ENCODE measurements at places on chromosomes 16 and 17.

- no peak for DNase-seq
Measured at GRCh38 chr16:83933885-83934683, 19.0 kb upstream of the OSGIN1 start.

GRCh38 chr16:24850289-24850938 is 4.7 kb downstream of the SLC5A11 start:
- DNase-seq: no peak

DNA sequence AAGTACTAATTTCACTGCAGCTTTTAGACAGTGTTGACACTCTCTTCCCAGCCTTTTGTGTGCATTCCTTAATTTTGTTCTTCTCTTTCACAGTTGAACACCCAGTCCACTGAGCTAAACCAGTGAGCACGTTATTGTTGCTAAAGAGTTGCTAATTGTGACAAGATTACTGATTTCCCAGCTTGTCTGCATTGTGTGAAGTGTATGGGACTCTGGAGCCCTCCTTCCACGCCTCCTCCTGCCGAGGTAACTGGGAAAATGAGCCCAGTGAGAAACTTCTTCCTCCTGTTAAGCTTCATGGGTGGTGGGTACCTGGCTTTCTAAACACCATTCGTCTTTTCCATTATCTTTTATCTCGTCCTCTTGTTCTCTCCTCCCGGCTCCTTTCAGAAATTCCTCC is 29.8 kb upstream of the DNAH17 start:
- no peak for DNase-seq

- no peak for DNase-seq
Measured at GRCh38 chr16:11481987-11482386, 104.7 kb downstream of the LITAF start.

- DNase-seq: no peak
Measured at GRCh38 chr16:89359264-89360147, 130.9 kb downstream of the ANKRD11 start.

DNA sequence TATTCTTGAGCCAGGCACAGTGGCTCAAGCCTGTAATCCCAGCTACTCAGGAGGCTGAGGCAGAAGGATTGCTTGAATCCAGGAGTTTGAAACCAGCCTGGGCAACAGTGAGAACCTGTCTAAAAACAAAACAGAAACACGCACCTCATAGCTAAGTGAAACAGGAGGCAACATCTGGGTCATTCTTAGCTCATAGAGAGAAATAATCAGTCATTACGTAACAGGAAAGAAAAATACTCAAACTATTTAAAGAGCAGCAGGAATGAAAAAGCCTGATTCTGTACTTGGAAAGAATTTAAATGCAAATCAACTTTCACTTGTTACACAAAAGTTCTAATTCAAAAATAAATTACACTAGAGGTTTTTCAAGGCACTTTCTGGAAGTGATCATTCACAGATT is 17.2 kb downstream of the CHCT1 start:
- DNase-seq: no peak

- no peak for DNase-seq
Measured at GRCh38 chr17:17963066-17963465, 9.1 kb downstream of the TOM1L2 start.

GRCh38 chr17:78180083-78180482 is 6.8 kb downstream of the TK1 start:
- no peak for DNase-seq

DNA sequence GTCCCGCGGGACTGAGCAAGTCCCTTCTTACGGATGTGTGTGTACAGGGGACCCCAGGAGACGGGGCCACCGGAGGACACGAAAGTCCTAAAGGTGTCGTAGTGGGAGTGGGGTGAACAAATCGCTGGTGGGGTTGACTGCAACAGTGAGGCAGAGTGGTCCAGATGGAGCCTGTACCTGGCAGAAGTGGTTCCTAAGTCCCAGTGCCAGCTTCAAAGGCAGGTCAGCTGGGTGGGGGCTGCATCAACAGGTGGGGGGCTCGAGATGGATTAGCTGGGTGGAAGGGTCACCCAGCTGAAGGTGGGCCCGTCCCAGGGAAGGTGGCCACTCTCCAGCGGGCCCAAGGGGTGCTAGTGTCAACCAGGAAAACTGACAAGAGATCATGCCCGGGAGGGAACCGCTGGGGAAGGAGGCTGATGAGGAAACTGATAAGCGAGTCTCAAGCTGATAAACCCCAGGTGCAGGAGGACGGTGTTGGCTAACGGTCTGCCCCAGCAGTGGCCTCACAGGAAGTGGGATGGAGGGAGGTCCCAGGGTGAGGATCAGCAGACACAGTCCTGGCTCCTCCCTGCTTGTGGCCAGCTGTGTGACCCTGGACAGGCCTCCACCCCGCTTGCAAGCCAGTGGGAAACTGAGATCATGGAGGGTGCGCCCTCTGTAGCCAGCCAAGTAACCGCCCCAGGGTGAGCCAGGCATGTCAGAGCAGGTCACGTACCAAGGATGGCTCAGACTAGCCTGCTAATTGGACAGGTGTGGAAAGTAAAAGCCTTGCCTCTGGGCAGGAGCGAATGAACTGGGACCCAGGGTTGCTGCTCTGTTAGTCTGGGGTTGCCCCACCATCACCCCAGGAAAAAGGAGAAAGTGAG is 1.0 kb downstream of the ORAI3 start:
- no peak for DNase-seq

GRCh38 chr16:85626191-85626981 is 13.3 kb downstream of the GSE1 start:
- no peak for DNase-seq

GRCh38 chr16:8739989-8740704 is 57.3 kb downstream of the TMEM186 start:
- no peak for DNase-seq

GRCh38 chr16:14365200-14365851 is 264.7 kb downstream of the PARN start:
- no peak for DNase-seq

DNA sequence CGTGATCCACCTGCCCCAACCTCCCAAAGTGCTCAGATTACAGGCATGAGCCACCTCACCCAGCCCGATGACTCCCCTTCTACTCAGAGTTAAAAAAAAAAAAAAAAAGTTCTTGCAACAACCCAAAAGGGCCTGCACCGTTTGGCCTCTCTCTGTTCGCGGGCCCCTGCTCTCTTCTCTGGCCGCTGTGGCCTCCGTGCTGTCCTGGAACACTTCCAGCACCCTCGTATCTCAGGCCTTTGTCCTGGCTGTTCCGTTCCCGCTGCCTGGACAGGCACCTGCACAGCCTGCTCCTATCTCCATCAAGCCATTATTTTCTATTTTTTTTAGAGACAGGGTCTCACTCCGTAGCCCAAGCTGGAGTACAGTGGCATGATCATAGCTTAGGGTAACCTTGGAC is 10.8 kb downstream of the MYO1C start:
- DNase-seq: no peak
